ENCODE measurements at places on chromosomes 16 and 17.

DNA sequence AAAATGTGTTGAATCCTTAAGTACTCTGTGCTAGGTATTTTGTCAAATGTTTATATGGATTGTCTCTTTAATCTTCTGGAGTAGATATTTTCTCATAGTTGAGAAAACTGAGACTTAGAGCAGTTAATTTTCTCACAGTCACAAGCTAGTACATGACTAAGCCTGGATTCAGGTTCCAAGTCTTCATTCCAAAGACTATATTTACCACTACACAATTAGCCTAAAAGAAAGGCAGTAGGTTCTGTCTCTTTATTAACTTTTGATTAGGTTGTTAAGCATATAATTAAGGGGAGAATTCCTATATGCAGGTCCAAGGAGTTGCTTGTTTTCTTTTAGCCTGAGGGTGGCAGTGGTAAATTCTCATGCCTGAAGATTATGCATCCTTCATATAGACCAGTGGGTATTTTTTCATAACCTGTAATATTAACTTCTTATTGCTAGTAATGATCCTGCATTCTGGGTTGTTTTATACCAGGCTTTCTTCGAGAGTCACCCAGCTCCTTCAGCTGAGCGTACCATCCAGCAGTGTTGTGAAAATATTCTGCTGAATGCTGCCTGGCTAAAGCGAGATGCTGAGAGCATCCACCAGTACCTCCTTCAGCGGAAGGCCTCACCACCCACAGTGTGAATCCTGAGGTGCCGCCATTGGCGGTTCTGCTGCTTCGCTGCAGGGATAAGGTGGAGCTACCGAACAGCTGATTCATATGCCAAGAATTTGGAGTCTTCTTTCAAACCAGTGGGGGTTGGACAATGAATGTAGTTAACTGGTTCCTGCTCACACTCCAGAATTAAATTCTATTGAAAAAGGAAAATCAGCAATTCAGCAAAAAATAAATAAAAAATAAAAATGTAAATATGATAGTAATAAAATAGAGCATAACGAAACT lies 28.2 kb upstream of the KPNB1 start:
- DNase-seq = no peak

DNA sequence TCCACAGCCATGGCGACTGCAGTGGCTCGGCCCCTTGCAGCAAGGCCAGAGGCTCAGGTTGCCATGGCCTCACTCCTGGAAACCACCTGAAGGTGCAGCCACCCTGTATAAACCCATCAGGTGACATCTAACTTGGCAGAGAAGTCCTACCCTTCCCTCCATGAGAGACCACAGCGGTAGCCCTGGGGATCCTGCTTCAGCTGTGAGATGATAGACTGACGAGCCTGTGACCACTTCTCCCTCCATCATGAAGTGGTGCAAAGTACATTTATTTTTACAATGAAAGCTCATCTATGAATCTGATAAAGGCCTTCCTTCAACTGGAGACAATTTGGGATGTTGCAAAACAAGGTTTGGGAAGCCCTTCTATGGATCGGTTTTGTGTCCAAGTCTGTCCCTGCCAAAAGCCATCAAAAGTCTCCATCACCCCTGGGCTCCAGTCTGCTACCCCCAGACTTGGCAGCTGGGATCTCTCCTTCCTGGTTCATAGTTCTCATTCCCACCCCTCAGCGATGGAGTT lies 1.8 kb downstream of the ZACN start:
- no peak for DNase-seq

DNA sequence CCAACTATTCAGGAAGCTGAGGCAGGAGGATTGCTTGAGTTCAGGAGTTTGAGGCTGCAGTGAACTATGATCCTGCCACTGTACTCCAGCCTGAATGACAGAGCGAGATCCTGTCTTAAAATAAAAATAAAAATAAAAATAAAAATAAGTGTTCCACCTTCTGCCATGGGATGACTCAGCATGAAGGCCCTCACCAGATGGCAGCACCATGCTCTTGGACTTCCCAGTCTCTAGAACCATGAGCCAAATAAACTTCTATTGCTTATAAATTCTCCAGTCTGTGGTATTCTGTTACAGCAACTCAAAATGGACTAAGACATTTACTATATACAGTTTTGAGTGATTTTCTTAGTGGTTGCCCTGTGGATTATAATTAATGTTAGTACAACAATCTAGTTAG lies 7.9 kb upstream of the SLC38A7 start:
- DNase-seq = no peak

DNA sequence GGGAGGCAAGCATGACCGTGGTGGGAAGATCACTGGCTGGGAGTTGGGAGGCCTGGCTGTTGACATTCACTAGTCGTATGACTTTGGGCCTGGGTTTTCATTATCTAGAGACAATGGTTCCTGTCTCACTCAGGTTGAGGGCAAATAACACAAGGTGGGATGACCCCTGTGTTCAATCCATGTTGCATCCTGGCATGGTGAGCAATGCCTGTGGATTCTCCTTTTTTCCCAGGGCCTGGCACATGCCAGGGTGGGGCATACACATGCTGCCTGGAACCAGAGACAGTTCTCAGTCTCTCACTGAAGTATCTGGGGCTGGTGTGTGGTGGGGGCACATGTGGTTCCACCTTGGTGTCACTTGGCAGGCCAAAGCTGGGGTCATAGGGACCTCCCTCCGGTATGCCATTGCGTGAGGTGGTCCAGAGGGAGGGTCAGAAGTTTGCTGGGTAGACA lies 5.4 kb downstream of the THRA start:
- DNase-seq = no peak

GRCh38 chr17:57255182-57255775 lies 1.0 kb upstream of the MSI2 start:
- DNase-seq = no peak

- DNase-seq = no peak
Measured at GRCh38 chr17:17216776-17217175, 10.6 kb upstream of the PLD6 start.

GRCh38 chr16:14241631-14242030 lies 170.5 kb downstream of the MRTFB start:
- DNase-seq = no peak

- DNase-seq = no peak
Measured at GRCh38 chr17:9434642-9435057, 141.0 kb downstream of the STX8 start.

Data from T-helper 9 cell (primary cell).